Prostate gland (tissue), 2 donors: ENCODE measurements at places on chromosomes 4 and X. TPM values are rescaled to one million over a fixed set of nuclear protein-coding genes. Genes with fewer than 3 reads are reported as not detected.

- no peak overlapping the region for H3K27ac ChIP-seq
- no peak overlapping the region for H3K4me3 ChIP-seq
Measured at GRCh38 chr4:156247470-156247869, 293.8 kb upstream of the CTSO start.

GRCh38 chr4:57333684-57334083 is 223.5 kb upstream of the IGFBP7 start:
- no peak overlapping the region for H3K27ac ChIP-seq
- no peaks in the 10 kb centered on the region for H3K4me1 ChIP-seq
- DNase-seq, result no peak
- no peak overlapping the region for H3K4me3 ChIP-seq
- no peaks in the 10 kb centered on the region for H3K27me3 ChIP-seq
- no peaks in the 10 kb centered on the region for H3K36me3 ChIP-seq

DNA sequence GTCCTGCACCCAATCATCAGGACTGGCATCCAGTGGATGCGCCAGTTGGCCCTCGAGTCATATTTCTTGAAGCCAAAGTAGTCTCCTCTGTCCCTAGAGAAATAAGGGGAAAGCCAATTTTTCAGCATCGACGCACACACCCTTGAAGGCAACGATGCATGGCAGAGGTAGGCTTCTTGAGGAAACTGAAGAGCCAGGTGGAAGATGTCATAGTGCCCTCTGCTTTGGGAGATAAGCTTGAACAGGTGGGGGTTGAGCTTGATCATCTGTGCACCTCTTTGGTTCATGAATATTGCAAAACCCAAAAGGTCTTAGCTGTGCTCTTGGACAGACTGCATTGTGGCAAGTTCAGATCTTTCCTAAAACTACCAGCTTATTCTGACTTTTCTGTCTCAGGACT is 34.6 kb upstream of the WDR1 start:
- no peak overlapping the region for H3K27ac ChIP-seq
- H3K4me1 ChIP-seq, result no peaks in the 10 kb centered on the region
- no peaks in the 10 kb centered on the region for H3K27me3 ChIP-seq
- H3K4me3 ChIP-seq, result no peak overlapping the region
- H3K36me3 ChIP-seq, result no peaks in the 10 kb centered on the region
- DNase-seq, result no peak

DNA sequence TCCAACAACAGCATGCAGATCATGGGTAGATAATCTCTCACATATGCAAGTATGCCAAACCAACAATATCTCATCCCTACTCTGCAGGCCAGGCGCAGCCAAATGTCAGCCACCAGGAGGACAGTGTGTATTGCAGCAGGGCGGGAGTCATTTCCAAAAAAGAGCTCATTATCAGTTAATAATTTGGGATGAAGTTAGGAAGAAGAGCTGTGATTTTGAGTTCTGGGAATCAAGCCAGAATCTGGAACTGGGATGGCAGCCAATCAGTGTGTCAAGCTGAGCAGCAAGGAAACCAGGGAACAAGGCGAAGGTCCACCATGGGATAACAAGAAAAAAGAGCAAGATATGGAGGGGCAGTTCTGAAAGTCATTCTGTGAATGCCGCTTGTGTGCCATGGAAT is 88.2 kb upstream of the CAMK2D start:
- H3K27me3 ChIP-seq, result no peaks in the 10 kb centered on the region
- DNase-seq, result no peak
- H3K36me3 ChIP-seq, result no peaks in the 10 kb centered on the region
- H3K4me3 ChIP-seq, result no peak overlapping the region
- no peak overlapping the region for H3K27ac ChIP-seq

- no peaks in the 10 kb centered on the region for H3K36me3 ChIP-seq
- no peak overlapping the region for H3K4me3 ChIP-seq
- H3K4me1 ChIP-seq, result no peaks in the 10 kb centered on the region
Measured at GRCh38 chr4:60450054-60450453, 750.1 kb upstream of the ADGRL3 start.

DNA sequence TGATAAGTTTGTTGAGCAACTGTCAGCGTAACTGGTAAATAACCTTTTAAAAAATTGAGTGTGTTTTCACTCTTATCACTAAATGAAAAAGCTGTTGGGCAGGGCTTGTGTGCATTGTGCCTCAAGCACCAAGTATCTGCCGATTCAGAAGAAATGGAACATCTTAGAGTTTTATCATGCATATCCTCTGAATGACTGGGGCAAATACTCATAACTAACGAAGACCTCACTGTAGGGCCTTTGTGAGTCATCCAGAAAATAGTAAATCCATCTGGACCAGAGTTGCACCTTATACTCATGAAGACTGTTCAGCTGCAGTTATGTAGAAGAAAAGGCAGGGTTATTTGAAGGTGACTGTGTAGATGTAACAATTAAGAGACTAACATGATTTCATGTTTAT is 222.1 kb downstream of the CAMK2D start:
- no peaks in the 10 kb centered on the region for H3K36me3 ChIP-seq
- H3K27ac ChIP-seq, result no peak overlapping the region
- DNase-seq, result no peak
- H3K4me1 ChIP-seq, result no peaks in the 10 kb centered on the region
- H3K27me3 ChIP-seq, result no peaks in the 10 kb centered on the region

- H3K4me3 ChIP-seq, result no peak overlapping the region
- H3K4me1 ChIP-seq, result no peaks in the 10 kb centered on the region
- no peak for DNase-seq
- no peaks in the 10 kb centered on the region for H3K27me3 ChIP-seq
- no peaks in the 10 kb centered on the region for H3K36me3 ChIP-seq
Measured at GRCh38 chrX:122906726-122907125, 277.4 kb upstream of the GRIA3 start.

- no peaks in the 10 kb centered on the region for H3K36me3 ChIP-seq
- no peak for DNase-seq
- H3K4me3 ChIP-seq, result no peak overlapping the region
- no peaks in the 10 kb centered on the region for H3K27me3 ChIP-seq
Measured at GRCh38 chr4:81602854-81603253, 131.1 kb upstream of the RASGEF1B start.

DNA sequence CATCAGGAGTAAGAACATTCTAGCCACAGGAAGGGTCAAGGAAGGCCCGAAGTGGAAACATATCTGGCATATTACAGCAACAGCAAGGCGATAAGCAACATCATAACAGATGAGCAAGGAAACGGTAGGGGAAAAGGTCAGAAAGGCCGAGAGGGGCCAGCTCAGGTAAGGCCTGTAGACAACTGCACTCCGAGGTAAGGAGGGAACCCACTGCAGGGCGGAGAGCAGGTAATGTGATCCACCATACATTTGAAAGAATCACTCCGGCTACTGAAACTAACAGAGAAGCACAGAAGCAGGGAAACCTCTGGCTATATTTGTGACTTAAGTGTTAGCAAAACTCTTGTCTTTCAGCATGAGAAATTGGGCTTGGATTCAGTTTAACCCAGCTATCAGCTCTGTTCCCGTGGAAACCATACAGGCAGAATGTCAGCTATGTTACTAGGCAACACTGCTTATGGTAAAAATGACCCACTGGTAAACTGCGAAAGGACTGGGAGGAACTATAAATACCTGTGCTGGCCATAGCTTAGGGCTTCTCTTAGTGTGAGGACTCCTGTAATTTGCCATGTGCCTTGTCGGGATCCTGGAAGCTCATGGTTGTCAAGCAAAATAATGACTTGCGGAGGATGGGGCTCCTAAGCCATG is 31.0 kb downstream of the FRYL start:
- DNase-seq, result no peak
- H3K4me1 ChIP-seq, result peaks cover 5% of the 10 kb centered on the region
- H3K4me3 ChIP-seq, result no peak overlapping the region
- no peak overlapping the region for H3K27ac ChIP-seq
- no peaks in the 10 kb centered on the region for H3K27me3 ChIP-seq

DNA sequence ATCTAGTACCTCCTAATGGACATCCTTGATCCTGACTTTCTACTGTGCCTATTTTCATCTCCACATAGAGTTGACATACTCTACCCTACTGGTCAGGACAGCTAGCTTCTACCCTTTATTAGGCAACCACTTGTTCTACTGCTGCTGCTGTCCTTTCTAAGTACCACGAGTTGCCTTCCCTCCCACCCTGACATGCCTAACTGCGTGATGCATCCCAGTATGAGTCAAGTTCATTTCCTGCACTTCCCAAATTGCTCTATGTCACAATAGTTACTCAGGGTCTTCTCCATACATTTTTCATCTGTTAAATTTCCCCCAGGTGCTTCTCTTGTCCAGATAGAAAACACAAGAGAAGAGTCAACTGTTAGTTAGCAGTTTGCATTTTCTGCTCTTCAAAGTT is 133.4 kb downstream of the TBC1D19 start:
- H3K36me3 ChIP-seq, result no peaks in the 10 kb centered on the region
- H3K4me3 ChIP-seq, result no peak overlapping the region
- no peak for DNase-seq

- H3K36me3 ChIP-seq, result no peaks in the 10 kb centered on the region
- no peaks in the 10 kb centered on the region for H3K4me1 ChIP-seq
- H3K4me3 ChIP-seq, result no peak overlapping the region
- H3K27ac ChIP-seq, result no peak overlapping the region
Measured at GRCh38 chr4:153451911-153452657, 14.1 kb upstream of the TMEM131L start.

The RNF4 gene
- 56.1 TPM for total RNA-seq

The GPAT3 gene
- total RNA-seq, result 3.7 TPM
